ENCODE measurements at places on chromosomes 3 and 15.

DNA sequence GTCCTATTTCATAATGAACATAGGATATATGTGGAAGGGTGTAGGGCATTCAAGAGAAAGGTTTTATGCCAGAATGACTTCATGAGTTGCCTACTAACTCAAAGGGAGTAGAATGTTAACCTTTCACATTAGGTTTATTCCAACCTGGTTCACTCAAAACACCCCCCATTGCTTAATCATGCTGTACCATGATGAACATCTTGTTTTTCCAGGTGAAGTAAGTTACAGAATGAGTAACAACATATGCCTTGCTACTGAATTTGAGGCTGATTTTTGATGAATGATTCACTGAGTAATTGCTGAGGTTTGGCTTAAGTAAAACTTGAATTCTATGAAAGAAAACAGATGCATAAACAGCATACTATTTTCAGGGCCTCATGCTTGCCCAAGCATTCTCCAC lies 5.9 kb upstream of the CLDN16 start:
- no peak for DNase-seq

GRCh38 chr3:195160908-195161434 lies 110.0 kb downstream of the XXYLT1 start:
- no peak for DNase-seq

- peak; percentile 29 for DNase-seq
These were observed 61.3 kb downstream of the SMAD3 start for GRCh38 chr15:67126551-67127330.

- no peak for DNase-seq
These were observed 215.6 kb upstream of the TLE3 start for GRCh38 chr15:70313099-70314017.

- peak; percentile 64 for DNase-seq
These were observed 1.7 kb downstream of the LTK start for GRCh38 chr15:41511899-41512369.

- no peak for DNase-seq
These were observed 75.8 kb downstream of the FBN1 start for GRCh38 chr15:48569591-48570302.

- no peak for DNase-seq
These were observed 220.0 kb downstream of the ADAMTSL3 start for GRCh38 chr15:83873966-83874365.

DNA sequence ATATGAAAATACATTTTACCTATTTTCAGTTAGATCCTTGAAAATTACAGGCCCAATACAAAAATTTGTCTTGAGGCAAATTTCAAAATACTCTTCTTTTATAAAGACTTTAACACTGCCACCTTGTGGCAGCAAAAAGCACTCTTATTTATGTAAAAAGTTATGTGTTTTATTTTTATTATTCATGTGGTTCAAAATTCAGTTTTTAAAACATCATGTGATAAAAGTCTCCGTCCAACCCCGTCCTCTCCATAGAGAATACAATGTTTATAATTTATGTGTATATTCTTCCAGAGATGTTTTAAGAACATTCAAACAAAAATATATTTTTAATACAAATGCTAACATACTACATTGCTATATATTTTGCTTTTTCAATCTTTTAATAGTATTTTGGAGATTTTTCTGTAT lies 36.9 kb upstream of the TRIM59 start:
- DNase-seq, result peak; percentile 68

- no peak for DNase-seq
These were observed 155.8 kb upstream of the GADL1 start for GRCh38 chr3:31050296-31050695.

DNA sequence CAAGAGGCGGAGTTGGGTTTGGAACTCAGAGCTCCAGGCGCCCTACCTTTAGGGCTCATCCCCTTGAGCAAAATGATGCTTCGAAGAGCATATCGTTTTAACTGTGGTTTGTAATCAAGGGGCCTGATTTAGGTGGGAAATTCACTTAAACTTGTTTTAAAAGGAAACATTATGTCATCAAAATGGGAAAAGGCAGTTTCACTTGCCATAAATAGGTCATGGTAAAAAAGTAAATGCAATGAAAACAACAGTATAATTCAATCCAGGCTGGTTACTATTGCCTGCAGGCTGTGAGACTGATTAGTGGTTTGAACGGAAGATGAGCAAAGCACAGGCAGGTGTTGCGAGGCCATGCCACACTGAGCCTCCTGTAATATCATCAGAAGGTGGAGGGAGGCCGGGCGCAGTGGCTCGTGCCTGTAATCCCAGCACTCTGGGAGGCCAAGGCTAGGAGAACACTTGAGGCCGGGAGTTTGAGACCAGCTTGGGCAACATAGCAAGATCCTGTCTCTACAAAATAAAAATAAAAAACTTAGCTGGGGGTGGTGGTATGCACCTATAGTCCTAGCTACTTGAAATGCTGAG lies 2.1 kb downstream of the HDAC11 start:
- DNase-seq, result no peak

DNA sequence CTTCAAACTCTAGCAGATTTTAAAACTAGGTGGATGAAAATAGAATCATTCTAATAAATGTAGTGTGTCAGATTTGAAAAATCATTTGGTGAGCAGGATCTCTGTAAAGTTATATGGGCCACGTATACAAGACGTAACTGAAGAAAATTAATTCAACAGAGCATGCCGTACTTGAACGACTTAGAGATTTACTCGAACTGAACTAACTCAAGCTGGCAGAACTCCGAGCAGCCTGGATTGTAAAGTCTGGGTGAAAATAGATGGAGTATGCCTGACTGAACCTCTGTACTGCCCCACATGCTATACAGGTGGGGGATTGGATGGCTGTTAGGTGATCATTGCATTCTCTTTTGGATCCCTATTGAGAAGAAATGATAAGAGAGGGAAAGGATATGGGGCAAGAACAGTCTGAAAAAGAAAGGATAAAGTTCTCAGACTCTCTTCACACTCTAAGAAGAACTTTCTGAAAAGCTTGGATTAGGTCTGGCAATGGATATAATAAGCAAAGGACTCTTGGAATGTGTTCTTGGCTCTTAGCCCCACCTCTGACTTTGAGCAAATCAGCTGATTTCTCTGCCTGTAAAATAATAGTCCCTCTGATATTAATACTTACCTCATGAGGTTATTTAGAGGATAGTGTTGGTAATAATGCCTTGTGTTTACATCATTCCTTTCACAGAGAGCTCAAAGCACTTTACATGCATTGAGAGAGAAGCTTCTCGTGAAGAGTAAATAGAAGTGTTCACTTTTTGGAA lies 147.5 kb downstream of the FILIP1L start:
- DNase-seq, result no peak

DNA sequence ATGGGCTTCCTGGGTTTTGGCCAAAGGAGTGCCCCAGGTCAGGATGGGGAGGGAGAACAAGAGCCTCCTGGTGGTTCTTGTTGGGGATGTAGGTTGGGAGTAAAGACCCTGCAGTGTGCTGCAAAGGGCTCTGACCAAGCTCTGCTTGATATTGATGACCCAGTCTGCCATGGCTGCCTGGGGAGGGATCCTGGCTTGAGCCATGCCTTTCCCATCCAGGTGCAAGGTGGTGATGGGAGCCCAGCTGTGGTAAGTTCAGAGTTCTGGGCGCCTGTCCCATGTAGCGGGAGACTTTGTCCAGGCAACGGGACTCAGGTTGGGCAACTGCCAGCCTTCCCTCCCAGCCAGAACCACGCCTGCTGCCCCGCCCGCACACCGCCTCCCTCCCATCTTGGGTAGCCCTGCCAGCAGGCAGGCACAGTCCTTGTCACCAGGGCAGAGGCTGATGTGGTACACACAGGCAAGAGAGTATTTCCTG lies 2.6 kb downstream of the GNAI2 start:
- no peak for DNase-seq

- no peak for DNase-seq
These were observed 49.3 kb downstream of the TMEM266 start for GRCh38 chr15:76109046-76109445.

DNA sequence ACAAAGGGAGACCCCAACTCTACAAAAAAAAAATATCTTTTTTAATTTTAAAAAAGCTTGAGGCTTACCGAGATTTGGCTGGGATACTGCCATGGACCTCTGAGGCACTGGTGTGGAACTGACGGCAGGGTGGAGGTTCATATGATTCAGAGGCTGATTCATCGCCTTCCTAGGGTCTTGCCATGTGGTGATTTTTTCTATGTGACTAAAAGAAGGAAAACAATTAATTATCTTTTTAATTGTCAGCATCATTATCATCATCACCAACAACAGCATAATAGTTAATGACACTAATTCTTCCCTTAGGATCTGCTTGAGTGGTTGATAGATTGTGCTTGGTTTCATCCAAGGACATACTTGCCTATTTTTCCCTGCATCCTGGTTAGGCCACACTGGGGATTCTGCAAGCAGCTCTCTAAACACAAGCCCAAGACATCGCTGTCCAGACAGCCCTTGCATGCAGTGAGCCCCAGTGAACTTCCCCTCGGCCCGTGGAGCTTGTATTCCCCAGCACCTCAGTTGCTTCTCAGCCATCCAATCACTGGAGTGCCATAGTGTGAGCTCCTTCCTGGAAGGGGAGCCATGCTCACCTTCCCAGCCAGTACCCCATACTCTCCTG lies 84.9 kb downstream of the WWTR1 start:
- DNase-seq, result no peak

DNA sequence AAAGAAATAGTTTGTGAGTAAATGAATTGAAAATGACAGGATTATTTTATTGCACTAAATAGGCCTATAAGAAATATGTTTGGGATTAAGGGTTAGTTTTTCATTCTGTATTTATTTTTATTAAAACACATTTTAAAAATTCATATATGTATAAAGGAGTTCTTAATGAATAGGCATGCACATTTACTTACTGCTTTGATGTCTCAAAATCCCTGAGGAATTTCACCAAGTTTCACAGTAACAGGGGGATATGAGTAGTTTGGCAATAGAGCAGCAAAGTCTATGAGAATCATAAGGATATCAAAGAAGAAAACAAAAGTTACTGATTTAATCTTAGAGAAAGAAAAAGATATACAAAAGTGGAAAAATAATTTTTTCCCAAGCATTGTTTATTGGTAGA lies 411.7 kb downstream of the NAALADL2 start:
- no peak for DNase-seq

GRCh38 chr15:32864051-32864450 lies 146.2 kb downstream of the GREM1 start:
- DNase-seq, result no peak

DNA sequence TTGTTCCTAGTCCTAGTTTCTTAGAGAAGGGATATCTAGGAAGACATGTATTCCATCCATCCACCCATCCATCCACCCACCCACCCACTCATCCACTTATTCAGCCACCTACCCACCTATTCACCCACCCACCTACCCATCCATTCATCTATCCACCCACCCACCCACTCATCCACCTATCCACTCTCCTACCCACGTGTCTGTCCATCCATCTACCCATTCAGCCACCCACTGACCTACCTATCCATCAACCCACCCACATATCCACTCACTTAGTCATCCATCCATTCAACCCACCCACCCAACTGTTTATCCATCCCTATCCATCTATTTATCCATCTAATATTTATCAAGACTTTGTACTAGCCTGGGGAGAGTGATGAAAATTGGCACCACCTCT lies 120.5 kb downstream of the FBLN2 start:
- no peak for DNase-seq

DNA sequence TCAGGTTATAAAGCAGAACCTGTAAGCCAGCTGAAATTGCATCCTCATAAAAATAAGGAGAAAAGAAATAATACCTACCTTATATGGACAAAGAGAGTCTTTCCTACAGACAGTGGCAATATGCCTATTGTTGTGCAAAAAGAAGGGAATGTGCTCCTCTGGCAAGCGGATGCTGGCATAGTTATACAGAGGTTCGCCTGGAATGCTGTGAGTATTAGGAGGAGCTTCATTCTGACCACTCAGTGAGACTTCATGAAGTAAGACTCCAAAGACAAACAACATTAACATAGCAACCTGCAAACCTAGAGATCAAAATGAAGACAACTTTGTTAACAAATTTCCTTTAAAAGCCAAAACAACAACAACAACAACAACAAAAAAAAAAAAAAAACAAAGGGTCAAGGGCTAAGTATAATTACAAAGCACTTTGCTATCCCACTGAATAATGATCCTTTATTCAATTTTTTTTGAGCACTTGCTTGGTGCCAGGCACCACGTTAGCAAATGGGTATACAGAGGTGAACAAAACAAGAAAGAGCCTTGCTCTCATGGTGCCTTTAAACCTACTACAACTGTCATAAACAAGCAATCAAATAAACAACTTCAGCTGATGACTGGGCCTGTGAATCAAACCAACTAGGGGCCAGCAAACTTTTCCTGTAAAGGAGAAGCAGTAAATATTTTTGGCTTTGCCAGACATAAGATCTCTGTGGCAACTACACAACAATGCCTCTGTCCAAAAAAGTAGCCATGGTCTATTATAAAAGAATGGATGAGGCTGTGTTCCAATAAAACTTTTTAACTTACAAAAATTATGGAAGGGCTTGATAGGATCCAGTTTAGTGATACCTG lies 3.7 kb downstream of the EOGT start:
- no peak for DNase-seq

GRCh38 chr3:9951598-9951961 lies 628 bp downstream of the PRRT3 start:
- DNase-seq, result no peak

GRCh38 chr3:149393345-149394160 lies 16.1 kb upstream of the TM4SF1 start:
- peak; percentile 86 for DNase-seq

GRCh38 chr3:46595819-46596314 lies 16.5 kb upstream of the FAM240A start:
- no peak for DNase-seq

DNA sequence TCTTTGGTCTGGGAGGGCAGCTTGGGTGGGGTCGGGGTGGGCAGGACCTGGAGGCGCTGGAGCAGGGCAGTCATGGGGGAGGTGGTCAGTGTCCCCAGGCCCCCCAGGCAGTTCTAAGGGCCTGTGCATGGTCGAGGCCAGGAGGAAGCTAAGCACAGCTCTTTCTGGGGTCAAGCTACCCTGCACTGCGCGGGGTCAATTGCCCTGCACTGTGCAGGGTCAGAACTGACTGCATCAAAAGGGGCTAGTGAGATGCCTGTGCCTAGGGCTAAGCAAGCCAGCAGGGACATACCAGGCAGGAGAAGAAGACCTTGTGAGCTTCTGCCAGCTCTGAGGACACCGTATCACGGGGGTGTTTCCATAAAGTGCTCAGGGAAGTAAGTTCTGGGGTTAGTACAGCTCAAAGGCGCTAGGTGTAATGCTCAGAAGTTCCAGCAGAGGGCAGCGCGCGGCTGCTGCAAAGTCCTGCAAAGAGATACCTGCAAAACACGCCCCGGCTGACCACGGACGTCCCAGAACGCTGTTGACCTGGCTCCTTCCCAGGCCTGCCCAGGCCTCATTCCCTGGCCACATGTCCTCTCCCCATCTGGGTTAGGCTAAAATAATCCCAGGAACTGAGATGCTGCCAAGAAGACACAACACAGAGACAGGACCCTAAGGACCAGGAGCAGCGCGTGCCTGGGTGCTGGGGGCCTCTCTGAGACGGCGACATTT lies 18.8 kb upstream of the IQSEC1 start:
- DNase-seq, result peak; percentile 64
